ENCODE measurements at places on chromosomes 2 and 18.

DNA sequence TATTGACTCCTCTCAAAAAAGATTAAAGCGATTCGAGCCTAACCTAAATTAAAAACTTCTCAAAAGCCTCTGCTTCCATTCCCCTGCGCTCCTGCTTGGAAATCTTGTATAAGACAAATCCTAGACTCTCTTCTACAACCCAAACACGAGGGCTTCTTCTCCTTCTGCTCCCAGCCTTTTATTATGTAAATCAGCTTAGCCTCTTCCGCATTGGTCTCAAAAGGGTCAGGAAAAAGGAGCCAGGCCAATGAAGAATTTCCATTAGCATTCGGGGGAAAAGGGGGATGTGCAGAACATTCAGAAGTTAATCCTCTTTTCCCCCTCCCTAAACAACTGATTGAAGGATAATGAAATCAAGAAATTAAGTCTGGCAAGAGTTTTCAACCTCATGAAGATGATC, 107.9 kb downstream of the FAM124B start:
- H3K27ac ChIP-seq: no peak overlapping the region
- no peak overlapping the region for H3K4me3 ChIP-seq
- no peak for DNase-seq

- H3K4me1 ChIP-seq: peaks cover 16% of the 10 kb centered on the region
- no peak overlapping the region for H3K27ac ChIP-seq
- no peak for DNase-seq
- no peaks in the 10 kb centered on the region for H3K36me3 ChIP-seq
- H3K4me3 ChIP-seq: no peak overlapping the region
- peaks cover 5% of the 10 kb centered on the region for H3K27me3 ChIP-seq
Measured at GRCh38 chr2:136209561-136210454, 91.9 kb upstream of the CXCR4 start.

DNA sequence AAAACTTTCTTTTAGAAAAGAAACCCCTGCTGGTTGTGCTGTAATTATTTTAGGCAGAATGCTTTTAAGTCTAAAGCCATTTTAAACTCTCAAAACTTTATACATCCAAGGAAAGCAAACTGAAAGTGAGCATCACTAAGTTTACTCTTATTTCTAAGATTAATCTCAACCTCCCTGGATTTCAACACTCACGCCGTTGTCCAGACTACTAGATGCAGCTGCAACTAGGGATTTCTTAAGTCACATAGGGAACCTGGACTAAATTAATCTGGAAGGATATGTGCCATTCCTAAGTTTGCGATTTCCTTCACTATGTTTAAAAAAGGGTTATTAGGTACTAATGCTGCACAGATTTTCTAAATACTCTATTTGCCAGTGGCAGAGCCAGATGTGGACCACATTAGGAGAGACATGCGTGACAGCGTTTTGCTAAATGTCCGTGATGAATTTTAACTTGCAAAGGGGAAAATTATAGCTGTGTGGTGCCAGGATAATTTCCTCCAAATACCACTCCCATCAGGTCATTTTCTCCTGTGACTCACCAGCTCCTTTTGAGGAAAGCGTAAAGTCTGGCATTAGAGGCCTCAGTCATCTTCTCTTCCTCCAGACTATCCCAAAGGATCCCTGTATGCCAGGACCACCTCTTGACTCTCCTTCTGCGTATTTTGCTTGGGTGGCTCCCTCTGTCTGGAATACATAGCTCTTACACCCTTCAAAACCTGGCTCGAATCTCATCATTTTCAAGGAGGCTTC, 143.7 kb downstream of the ATL2 start:
- no peak overlapping the region for H3K27ac ChIP-seq
- no peaks in the 10 kb centered on the region for H3K36me3 ChIP-seq
- DNase-seq: no peak

DNA sequence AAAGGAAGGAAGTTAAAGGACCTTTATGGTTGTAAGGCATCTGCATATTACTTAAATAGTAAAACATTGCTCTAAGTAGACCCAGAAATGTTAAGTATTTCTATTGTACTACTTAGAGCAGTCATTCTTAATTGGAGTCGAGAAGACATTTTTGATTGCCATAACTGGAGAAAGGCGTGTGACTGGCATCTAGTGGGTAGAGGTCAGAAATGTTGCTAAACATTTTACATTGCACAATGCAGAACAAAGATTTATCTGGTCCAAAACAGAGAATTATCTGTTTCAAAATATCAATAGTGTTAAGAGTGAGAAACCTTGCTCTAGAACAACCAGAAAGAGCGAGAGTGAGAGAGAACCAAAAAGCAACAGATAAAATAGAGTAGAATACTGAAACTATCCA, 23.3 kb upstream of the ROCK1 start:
- no peaks in the 10 kb centered on the region for H3K27me3 ChIP-seq
- no peak for DNase-seq
- no peak overlapping the region for H3K4me3 ChIP-seq
- no peaks in the 10 kb centered on the region for H3K36me3 ChIP-seq
- H3K4me1 ChIP-seq: no peaks in the 10 kb centered on the region

DNA sequence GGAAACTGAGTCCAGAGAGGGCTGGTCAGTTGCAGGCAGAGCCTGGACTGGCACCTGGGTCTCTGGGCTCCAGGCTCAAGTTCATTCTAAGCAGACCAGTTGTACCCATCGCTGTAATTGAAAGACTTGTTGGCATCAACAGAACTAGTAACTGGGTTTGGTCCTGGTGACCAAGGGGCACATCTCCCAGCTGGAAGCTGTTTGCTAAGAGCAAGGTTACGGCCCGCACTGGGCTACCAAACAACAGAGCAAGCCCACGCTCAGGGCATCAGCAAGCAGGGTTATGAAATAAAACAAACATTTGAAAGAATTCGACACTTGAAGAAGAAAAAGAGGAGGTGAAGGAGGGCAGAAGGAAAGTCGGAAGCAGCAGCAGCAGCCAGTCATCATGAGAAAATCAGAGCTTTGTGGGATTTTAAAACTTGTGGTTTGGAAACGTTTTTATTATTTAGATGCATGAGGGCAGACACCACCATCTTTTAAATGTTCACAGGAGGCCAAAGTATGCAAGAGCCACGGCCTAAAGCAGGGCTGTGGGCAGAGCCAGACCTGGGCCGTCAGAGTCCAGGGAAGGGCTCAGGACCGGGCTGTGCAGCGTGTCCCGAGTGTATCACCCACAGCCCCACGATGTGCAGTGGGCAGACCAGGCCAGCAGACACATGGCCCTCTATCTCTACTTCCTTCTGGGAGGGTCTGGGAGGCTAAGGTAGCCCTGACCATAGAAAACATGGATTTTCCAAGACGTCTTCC, 220.3 kb downstream of the BCL2 start:
- peaks cover 5% of the 10 kb centered on the region for H3K4me1 ChIP-seq
- H3K27me3 ChIP-seq: no peaks in the 10 kb centered on the region
- no peak overlapping the region for H3K4me3 ChIP-seq
- DNase-seq: no peak
- H3K36me3 ChIP-seq: no peaks in the 10 kb centered on the region

DNA sequence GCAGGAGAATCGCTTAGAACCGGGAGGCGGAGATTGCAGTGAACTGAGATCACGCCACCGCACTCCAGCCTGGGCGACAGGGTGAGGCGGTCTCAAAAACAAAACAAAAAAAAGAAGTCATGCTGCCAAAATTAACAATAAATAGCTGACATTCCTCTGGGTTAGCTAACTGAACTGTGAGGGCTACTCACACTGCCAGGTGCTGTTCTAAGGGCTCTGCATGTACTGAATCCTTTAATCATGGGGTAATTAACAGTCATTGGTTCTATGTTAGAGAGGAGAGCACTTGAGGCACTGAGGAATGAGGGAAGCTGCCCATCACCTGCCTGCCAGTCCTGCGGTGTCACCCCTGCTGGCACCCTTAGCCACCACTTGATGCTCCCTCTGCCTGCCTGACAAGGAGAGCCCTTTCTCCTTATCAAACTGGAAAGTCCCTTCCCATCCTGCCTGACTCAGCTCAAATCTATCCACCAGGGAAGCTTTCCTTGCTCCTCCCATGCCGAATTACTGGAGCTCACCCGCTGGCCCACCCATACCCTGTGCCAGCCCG, 73.0 kb upstream of the RIOK3 start:
- H3K4me3 ChIP-seq: no peak overlapping the region
- no peaks in the 10 kb centered on the region for H3K36me3 ChIP-seq
- H3K4me1 ChIP-seq: peaks cover 6% of the 10 kb centered on the region
- peak; percentile 85 for DNase-seq

DNA sequence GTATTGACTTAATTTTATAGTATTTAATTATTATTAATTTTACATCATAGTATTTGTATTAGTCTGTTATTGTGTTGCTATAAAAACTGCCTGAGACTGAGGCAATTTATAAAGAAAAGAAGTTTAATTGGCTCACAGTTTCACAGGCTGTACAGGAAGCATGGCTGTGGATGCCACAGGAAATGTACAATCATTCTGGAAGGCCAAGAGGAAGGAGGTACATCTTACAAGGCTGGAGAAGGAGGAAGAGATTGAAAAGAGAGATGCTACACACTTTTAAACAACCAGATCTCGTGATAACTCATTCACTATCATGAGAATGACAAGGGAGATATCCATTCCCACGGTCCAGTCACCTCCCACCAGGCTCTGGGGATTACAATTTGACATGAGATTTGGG, 2019.4 kb upstream of the PIK3C3 start:
- no peaks in the 10 kb centered on the region for H3K4me1 ChIP-seq
- no peak for DNase-seq
- no peak overlapping the region for H3K27ac ChIP-seq
- H3K4me3 ChIP-seq: no peak overlapping the region

GRCh38 chr2:241901500-241902351, 32.2 kb downstream of the RTP5 start:
- peak; percentile 66 for DNase-seq
- no peaks in the 10 kb centered on the region for H3K36me3 ChIP-seq
- H3K4me3 ChIP-seq: no peak overlapping the region
- no peaks in the 10 kb centered on the region for H3K4me1 ChIP-seq
- H3K27me3 ChIP-seq: no peaks in the 10 kb centered on the region

DNA sequence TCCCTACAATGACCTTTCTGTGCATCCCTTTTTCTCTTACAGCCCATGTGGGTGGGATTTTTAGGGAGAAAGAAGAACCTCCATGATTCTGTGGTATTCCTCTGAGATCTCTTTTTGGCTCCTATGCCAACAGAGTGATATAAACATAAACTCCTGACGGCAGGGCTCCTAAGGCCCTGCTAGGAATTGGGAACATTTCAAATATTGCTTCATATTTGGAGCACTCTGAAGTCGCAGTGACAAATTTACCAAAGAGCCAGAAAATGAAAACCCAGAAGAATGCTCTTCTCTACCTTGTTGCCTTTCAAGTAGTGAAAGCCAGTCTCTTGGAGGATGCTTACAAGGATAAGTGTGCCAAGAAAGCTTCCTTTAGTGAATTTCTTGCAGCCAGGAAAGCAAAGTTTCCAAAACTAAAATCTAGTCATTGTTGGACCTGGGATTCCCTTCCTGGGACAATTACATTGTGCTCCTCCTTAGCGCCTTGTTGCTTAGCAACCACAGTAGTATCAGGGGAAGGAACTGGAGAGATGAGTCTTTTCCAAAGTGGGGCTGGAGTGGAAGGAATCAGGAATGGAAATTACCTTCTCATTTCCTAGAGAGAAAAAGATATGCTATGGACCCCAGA, 7.3 kb upstream of the SETBP1 start:
- H3K4me3 ChIP-seq: no peak overlapping the region
- peaks cover 1% of the 10 kb centered on the region for H3K4me1 ChIP-seq
- no peak for DNase-seq
- no peaks in the 10 kb centered on the region for H3K36me3 ChIP-seq

DNA sequence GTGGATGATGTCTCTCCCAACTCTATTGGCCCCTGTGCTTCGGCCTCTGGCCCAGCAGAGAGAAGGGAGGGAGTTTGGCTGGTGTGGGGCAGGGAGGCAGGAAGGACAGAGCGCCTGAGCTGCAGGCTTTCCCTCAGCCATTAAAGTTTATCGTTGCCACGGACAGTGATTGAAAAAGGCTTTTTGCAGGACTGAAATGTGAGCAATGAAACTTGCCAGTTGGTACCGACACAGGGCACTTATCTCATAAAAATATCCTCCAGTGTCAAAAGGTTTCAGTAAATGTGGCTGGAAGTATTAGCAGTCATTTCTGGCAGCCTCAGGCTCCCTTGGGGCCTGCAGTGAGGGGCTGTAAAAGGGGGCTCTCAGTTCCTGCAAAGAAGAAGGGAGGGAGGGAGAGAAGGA, 169.2 kb downstream of the GLI2 start:
- DNase-seq: no peak
- H3K36me3 ChIP-seq: no peaks in the 10 kb centered on the region
- no peaks in the 10 kb centered on the region for H3K27me3 ChIP-seq
- no peaks in the 10 kb centered on the region for H3K4me1 ChIP-seq
- peak overlapping the region; percentile 17 for H3K27ac ChIP-seq

- no peaks in the 10 kb centered on the region for H3K27me3 ChIP-seq
Measured at GRCh38 chr2:72938455-72938854, 21.1 kb downstream of the EMX1 start.

Data from upper lobe of right lung (tissue), 1 donor.